Upper lobe of right lung (tissue), 1 donor: ENCODE measurements at places on chromosomes 4 and X.

DNA sequence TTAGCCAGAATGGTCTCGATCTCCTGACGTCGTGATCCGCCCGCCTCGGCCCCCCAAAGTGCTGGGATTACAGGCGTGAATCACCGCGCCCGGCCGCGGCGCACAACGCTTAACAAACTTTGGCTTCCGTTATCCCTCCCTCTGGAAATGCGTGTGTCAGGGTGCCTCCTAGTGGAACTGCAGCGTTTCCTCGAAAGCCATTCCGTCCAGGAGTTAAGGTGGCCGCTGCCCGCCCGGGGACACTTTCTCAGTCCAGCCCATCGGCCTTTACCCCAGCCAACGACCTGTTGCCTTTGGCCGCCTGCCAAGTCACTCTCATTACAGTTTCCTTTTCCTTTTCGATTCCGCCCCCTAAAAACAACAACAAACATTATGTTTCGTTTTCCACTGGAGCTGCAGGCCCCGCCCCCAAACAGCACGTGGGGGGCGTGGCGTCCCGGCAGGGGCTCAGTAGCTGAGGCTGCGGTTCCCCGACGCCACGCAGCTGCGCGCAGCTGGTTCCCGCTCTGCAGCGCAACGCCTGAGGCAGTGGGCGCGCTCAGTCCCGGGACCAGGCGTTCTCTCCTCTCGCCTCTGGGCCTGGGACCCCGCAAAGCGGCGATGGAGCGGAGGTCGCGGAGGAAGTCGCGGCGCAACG, at the start of gene HERC5:
Gene HERC5, plus strand, starts transcription at position 450 of the 637 bp plus-strand sequence. Its CDS starts 151 bp downstream, at position 601.
- DNase-seq: peak; percentile 93

DNA sequence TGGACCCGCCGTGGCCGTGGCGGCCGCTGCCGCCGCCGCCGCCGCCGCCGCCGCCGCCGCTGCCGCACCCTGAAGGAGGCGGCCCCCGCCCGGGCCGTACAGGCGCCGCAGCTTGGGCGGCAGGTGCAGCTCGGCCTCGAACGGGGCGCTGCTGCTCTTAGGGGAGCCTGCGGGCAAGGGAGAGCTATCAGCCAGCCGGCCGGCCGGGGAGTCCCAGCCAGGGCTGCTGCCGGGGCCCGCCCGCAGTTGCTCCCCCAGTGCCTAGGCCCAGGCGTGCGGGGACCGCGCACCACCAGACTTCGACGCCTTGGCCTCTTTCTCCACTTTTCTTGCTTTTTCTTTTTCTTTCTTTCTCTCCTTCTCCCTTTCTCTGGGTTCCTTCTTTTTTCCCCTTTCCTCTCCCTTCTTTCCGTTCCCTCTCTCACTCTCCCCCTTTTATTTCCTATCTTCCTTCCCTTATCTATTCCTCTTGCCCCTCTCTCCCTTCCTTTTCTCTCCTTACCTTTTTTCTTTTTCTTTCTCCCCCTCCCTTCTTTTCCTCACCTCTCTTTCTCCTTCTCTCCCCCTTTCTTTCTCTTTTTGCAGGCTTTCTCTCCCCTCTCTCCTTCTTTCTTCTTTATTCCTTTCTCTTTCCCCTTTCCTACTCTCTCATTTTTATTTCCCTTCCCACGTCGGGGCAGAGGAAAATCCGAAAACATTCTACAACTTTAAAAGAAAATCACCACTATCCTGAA, 2.0 kb downstream of the ARX start:
- no peak for DNase-seq

- no peak for DNase-seq
Observed at GRCh38 chr4:46505131-46505530, 115.2 kb upstream of the GABRA2 start.

- peak; percentile 63 for DNase-seq
Observed at GRCh38 chrX:115324194-115324593, 34.7 kb downstream of the LUZP4 start.

- no peak for DNase-seq
Observed at GRCh38 chr4:140472156-140472555, 25.9 kb downstream of the MGAT4D start.

DNA sequence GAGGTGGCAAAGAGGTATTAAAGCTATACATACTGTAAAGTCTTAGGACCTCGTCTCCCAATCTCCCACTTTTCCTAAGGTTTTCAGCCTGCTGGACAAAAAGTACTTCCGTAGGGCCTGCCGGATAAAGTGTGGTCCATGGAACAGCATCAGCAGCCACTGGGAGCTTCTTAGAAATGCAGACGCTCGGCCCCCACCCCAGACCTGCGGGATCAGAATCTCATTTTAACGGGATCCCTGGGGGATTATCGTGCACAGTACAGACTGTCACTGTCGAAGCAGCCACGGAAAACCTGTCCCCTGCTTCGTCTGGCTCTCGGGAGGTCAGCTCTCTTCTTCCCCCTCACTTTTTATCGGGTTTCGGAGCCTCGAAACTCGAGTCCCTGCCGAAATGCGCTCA, 802 bp downstream of the ADGRG2 start:
- DNase-seq: no peak

DNA sequence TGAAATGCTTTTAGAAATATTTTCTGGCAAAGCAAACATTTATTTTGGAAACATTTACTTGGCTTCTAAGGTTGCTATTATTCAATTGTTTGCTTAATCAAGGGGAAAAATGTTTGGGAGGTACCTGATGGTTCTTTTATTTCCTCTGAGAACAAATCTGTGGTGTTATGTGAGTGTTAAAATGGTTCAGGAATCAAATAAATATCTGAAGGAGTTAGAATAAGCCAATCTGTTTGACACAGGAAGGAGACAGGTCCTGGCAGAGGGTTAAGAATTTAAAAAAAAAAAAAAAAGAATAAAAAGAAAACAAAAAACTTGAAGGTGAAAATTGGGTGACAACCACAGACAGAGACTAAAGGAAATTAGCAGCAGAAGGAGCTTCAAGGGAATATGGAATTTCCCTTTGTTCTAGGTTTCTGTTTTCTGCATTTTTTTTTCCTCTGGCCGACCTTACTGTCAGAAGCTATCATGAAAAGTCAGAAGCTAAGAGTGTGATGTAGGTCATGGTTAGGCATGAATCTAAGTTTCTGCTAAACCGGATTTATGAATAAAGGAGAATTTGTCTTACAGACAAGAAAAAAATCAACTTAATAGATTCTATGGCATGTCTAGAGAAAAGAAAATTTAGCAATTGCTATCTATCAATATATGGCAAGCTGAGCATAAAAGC, 78.6 kb upstream of the PNPLA4 start:
- no peak for DNase-seq

- no peak for DNase-seq
Observed at GRCh38 chrX:119690921-119691716, 1.8 kb downstream of the SEPTIN6 start.

DNA sequence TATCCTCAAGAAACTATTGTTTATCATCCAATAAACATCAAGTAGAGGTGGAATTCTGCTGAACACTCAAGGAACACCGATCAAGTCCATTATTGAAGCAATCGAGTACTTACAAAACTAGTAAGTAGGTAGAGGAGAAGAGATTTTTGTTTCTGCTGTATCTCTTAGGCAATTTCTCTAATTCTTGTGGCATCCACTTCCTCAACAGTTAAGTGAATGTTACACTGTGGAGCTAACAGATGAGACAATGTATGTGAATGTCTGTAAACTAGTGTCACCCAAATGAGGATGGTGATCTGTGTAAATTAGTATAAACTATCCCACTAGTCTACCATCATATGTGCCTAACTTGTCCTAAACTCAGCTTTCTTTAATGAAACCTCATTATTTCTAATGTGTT, 261.6 kb downstream of the ARHGAP24 start:
- no peak for DNase-seq

DNA sequence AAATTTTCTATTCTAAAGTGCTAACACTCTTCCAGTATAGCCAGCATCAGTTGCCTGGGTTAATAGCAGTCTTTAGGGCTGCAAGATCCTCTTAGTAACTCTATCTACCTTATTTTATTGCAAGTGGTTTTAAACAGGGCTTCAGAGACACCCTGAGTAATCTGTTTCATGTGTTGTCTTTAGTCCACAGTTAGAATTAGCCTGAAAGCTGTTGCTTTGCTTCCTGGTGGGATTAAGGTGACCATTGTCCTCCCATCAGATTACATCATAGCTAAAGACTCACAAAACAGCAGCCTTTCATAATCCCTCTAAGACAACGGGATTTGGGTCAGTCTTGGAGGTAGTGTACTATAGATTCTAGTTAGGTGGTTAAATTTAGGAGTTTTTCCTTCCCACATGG, 7.5 kb downstream of the UCHL1 start:
- no peak for DNase-seq

DNA sequence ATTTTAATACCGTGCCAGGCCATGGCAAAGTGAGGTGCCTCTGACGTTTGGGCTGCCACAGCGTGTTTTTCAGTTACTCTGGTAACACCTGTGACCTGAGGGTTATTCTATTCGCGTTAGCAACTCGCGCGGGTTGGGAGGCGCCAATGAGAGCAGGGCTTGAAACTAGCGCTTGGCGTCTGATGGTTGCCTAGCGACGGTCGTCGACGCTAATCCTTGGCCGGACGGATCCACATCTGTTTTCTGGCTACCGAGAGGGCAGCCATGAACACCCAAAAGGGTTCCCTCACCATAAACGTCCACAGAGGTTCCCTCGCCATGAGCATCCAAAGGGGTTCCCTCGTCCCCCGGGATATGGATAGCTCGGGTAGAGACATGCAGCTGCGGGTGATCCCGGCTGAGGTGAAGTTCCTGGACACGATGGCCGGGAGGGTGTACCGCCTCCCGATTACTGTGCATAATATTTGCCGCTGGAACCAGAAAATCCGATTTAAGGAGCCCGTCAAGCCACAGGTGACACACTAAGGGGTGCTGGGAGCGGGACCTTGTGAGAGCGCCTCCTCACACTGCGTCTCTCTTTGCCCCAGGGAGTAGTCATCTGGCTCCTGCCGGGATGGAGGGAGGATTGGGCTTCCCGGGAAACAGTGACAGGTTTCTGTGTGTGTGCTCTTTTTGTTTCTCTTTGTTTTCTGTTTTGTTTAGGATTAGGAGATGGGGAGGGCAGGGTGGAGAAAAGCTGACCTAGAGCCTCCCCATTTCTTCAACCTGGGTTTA, at the start of gene CFAP47:
Gene CFAP47, plus strand, starts transcription at position 199 of the 774 bp plus-strand sequence. Its CDS starts 66 bp downstream, at position 265.
- DNase-seq: peak; percentile 69

DNA sequence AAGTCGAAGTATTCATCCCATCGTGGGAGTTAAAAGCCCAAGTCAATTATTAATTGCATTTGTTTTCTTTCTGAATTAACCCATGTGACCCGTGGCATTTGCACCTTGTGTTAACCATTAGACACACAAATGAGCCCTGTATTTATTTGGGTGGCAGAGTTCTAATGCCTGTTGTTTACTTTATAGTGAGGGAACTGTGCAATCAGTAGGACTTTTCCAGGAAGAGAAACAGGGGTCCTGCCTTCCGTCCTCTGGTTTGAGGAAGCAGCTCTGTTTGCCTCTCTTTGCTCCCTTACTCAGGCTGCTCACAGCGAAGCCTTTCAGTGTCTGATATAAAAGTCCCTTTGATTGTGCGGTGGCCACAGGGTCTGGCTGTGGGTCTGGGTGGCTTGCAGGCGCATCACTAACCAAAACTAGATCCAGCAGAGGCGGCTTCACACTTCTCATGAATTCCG, 263.6 kb downstream of the PTTG2 start:
- no peak for DNase-seq

GRCh38 chrX:23656091-23656490, 11.2 kb upstream of the PRDX4 start:
- no peak for DNase-seq

DNA sequence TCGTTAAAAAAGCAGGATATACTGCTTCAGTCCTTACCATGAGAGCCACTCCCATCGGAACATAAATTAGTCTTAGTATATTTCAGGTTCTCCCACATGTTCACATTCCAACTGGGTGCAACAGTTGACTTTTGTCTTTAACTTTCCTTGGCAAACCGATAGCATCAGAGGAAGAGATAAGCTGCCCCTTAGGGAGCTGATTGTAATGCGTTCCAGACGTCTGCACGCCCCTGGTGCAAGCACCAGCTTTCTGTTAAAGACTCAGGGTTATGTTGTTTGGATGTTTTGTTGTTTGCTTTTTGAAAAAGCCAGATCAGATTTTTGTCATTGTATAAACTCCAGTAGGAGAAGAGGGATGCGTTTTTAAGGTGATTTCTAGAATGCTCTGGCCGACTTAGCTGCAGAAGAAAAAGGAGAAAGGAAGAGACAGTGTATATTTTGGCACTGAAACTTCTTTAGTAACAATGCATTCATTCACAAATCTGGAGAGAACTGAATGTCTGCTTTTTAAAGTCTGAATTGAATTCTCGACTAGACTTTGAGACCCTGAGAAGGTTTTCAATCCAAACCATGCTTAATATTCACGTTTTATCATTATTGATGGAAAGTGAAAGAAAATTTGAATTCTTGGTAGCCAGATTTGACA, 160.9 kb downstream of the CBR4 start:
- DNase-seq: no peak

DNA sequence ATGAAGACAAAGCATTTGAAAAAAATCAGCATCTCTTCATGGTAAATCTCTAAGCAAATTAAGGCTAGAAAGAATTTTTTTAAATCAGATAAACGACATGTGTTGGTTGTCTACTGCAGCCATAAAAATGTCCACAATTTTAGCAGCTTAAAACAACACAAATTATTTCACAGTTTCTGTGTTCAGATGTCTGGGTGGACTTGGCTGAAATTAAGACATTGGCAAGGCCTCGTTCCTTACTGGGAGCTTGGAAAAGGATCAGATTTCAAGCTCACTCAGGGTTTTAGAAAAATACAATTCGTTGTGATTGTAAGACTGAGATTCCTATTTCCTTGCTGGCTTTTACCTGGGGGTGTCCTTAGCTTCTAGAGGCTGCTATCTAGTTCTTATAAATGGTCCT, 1470.6 kb downstream of the PCDH19 start:
- DNase-seq: no peak

DNA sequence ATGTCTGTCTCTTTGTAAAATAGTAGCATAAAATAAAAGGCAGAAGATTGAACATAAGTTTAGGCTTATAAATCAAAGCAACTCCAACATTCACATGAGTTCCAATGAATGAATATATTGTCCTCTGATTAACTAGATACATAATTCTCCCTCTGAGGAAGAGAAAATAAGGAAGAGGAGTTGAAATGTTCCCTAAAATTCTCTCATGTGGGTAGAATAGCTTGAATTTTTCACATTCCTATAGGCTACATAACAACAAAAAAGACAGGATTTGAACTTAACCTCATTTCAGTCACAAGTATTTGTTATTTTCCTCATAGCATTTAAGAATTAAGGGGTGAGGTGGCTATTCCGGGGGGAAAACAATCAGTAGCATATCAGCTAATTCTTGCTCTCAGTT, 462.4 kb upstream of the NDST4 start:
- no peak for DNase-seq

DNA sequence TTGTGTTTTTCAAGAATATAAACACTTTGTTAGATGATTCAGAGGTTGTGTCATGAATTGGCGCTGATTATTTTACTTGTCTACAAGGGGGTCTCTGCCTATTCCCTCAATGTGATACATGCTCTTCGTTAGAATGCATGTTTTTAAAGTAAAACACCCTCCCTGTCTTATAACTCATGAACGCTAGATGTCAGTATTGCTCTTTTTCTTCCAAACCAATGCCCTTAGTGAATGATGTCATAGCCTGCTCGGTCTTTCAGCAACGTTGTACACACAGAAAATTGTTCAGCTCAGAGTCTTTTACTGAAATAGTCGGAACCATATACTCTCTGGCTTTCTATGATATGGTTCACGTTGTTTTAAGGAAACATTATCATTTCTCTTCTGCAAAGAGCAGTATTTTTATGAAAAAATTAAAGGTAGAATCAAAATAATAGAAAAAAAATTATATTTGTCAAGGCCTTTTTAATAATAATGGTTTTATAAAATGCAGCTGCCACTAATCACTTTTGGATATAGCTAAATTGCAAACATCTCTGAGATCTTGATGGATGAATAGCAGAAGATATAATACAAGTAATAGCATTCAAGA, 292.9 kb downstream of the TLL1 start:
- no peak for DNase-seq

GRCh38 chrX:7215842-7216241, 67.9 kb upstream of the PUDP start:
- DNase-seq: no peak
